K562 (cell line): ENCODE measurements at places on chromosomes 5 and 9. TPM values are rescaled to one million over a fixed set of nuclear protein-coding genes. Genes with fewer than 3 reads are reported as not detected.

GRCh38 chr5:79702606-79703380 is 13.2 kb downstream of the CMYA5 start:
- H3K36me3 ChIP-seq = no peaks in the 10 kb centered on the region
- H3K4me3 ChIP-seq = no peak overlapping the region
- no peaks in the 10 kb centered on the region for H3K4me1 ChIP-seq
- DNase-seq = peak; percentile 46

DNA sequence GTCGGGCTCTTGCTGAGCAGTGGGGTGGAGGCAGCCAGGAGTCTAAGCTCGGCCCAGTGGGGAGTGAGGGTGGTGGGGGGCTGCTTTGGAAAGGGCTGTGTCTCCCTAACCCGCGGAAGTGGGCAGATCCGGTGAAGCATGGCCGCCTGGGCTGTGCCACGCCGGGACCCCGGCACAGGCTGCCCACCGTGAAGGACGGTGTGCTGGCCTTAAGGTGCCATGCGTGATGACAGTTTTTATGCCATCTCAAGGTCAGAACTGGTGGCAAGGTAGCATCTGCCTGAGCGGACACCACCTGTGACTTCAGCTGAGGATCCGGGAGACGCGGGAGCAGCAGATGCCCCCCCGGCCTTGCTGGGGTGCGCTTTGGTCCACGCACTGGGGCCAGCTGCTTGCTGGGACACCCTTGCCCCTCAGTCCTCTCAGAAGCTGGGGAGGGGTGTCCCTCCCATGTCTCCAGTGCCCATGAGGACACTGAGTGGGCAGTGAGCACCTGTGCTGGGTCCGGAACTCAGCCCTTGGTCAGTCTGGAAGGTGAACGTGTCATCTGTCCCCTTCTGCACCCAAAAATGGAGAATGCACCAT is 53.9 kb downstream of the AHRR start:
- H3K36me3 ChIP-seq = no peaks in the 10 kb centered on the region
- no peak overlapping the region for H3K4me3 ChIP-seq
- no peaks in the 10 kb centered on the region for H3K4me1 ChIP-seq
- peaks cover 69% of the 10 kb centered on the region for H3K27me3 ChIP-seq
- H3K27ac ChIP-seq = no peak overlapping the region
- DNase-seq = no peak

DNA sequence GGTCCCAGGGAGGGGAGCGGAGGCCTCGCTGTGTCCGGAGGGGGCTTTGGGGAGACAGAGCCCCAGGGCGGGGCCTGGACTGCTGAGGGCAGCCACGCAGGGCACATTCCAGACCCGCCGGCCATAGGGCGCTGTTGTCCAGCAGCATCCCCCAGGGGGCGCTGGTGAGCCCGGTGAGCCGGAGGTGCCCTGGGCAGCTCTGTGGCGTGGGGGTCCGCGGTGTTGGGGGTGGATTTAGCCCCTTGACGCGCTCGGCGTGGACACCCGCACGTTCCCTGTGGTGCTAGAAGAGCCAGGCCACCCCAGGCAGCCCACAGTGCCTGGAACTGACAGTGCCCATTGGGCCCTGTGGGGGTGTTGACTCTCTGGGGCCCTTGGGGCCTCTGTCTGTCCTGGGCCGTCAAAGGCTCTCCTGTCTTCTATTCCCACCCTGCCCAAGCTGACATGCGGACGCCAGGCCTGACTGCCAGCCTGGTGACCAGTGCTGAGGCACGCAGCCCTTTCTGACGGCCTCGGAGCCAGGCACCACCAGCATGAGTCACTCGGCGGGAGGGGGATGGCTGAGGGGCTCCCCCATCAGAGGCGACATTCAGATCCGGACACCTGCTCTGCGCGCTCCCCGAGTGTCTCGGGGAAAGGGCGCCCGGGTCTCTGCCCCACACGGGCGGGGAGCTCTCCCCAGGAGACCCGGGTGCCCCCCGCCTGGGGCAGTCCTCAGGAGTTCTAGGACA is 23.9 kb downstream of the TPPP start:
- peaks cover 84% of the 10 kb centered on the region for H3K4me1 ChIP-seq
- H3K27ac ChIP-seq = no peak overlapping the region
- peak; percentile 74 for DNase-seq
- H3K4me3 ChIP-seq = no peak overlapping the region

DNA sequence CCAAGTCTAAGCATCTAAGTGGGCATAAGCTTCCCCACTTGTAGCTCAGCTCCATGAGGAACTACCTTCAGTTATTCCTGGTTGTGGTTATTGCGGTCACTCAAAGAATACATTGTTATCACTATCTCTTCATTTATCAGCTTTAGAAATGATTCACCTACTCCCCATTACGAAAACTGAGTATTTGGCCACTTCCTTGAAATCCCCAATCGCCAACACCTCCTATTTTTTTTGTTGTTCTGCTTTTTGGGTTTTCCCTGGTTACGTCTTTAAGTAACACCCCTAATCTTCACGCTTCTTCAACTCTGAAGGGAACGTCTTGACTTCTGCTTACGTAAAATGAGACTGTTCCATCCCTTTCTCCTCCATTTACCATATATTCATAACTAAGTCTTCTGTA is 20.7 kb downstream of the MAPK9 start:
- no peaks in the 10 kb centered on the region for H3K27me3 ChIP-seq
- no peak overlapping the region for H3K4me3 ChIP-seq
- no peak for DNase-seq
- H3K4me1 ChIP-seq = no peaks in the 10 kb centered on the region

DNA sequence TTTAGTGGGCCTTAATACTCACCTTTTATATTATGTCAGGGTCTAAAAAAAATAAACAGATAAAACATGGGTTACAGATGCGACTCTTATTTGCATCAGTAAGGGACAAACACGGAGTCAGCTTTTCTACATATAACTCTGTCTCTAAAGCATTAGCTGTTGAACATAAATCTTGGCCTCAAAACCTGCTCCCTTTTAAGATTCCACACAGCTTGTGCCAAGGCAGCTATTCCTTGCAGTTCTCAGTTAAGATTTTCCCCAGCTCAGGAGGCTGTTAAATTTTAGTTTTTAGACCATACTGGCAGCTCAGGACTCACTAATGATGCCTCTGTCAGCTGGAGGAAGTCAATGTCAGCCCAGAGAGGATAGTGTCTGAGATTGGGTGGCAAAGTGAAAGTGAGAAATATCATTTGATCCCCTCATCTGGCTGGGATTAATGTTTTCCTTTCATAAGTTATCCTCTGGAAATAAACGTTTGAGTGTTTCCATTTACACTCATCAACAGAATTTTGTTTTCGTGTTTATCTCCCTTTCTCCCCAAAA is 287.5 kb downstream of the ELAVL2 start:
- no peak overlapping the region for H3K27ac ChIP-seq
- no peak overlapping the region for H3K4me3 ChIP-seq
- H3K4me1 ChIP-seq = no peaks in the 10 kb centered on the region
- H3K27me3 ChIP-seq = no peaks in the 10 kb centered on the region
- no peak for DNase-seq

- H3K27ac ChIP-seq = peak overlapping the region; percentile 1; the same call in 1 of the 3 replicates
- H3K36me3 ChIP-seq = no peaks in the 10 kb centered on the region
- H3K4me1 ChIP-seq = no peaks in the 10 kb centered on the region; the same call in none of the 2 replicates
- DNase-seq = no peak
- no peaks in the 10 kb centered on the region for H3K27me3 ChIP-seq
- no peak overlapping the region for H3K4me3 ChIP-seq
Measured at GRCh38 chr5:74392711-74393351, 247.7 kb downstream of the ENC1 start.

GRCh38 chr9:3508078-3508431 is 17.7 kb downstream of the RFX3 start:
- H3K4me3 ChIP-seq = peak overlapping the region; percentile 21; the same call in 1 of the 2 replicates
- H3K4me1 ChIP-seq = peaks cover 11% of the 10 kb centered on the region
- no peak for DNase-seq
- no peaks in the 10 kb centered on the region; the same call in 2 of the 3 replicates for H3K36me3 ChIP-seq
- H3K27ac ChIP-seq = peak overlapping the region; percentile 90

- DNase-seq = no peak
- H3K27ac ChIP-seq = peak overlapping the region; percentile 95
- H3K27me3 ChIP-seq = no peaks in the 10 kb centered on the region
- H3K4me1 ChIP-seq = peaks cover 26% of the 10 kb centered on the region; the same call in 2 of the 3 replicates
- peak overlapping the region; percentile 88 for H3K4me3 ChIP-seq
- H3K36me3 ChIP-seq = peaks cover 42% of the 10 kb centered on the region
Measured at GRCh38 chr9:70259512-70259802, 679 bp downstream of the SMC5 start.

GRCh38 chr9:133380734-133381133 is 4.6 kb downstream of the STKLD1 start:
- H3K4me1 ChIP-seq = peaks cover 31% of the 10 kb centered on the region
- H3K27ac ChIP-seq = no peak overlapping the region
- H3K4me3 ChIP-seq = no peak overlapping the region
- H3K27me3 ChIP-seq = no peaks in the 10 kb centered on the region; the same call in 2 of the 3 replicates
- H3K36me3 ChIP-seq = no peaks in the 10 kb centered on the region
- DNase-seq = no peak

The ADAMTSL2 gene
- total RNA-seq = 0.04 TPM in 1 of 2 replicates, not detected in the other

The ANKRD31 gene
- total RNA-seq = 0.04 and 0.07 TPM in 2 replicates

DNA sequence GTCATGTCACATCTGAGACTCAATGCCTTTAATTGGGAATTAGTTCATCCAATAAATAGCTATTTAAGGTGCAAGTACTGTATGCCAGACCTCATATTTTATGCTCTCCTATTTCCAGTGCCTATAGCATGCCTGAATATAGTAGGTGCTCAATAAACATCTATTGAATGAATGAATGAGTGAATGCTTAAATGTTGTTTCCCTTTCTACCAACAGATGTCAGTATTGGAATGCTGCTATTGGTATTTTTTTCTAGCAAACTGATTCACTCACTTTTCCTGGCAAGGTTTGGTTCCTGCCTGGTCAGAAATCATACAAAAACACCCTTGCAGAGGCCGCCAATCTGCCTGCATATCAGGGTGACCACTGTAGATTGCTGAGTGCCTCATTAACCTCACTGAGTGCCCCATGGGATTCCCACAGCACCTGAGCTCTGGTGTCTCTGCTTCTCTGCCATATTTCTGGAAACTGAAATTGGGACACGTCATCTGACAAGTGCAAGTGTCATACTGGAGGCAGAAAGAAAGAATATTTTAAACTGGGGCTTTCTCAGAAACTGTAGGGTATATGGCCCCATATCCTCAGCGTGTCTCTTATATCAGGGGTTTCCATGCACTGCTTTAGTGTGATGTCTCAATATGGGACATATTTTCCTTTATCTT is 359.7 kb downstream of the TRIM32 start:
- H3K27ac ChIP-seq = no peak overlapping the region
- H3K4me1 ChIP-seq = no peaks in the 10 kb centered on the region
- DNase-seq = no peak
- no peaks in the 10 kb centered on the region for H3K36me3 ChIP-seq
- no peaks in the 10 kb centered on the region for H3K27me3 ChIP-seq

- no peak overlapping the region for H3K27ac ChIP-seq
- H3K4me1 ChIP-seq = no peaks in the 10 kb centered on the region
- H3K36me3 ChIP-seq = no peaks in the 10 kb centered on the region
- H3K27me3 ChIP-seq = no peaks in the 10 kb centered on the region
- no peak for DNase-seq
- H3K4me3 ChIP-seq = no peak overlapping the region
Measured at GRCh38 chr5:84724683-84725082, 340.0 kb upstream of the EDIL3 start.

The SH3GL2 gene
- not detected in 2 replicates for total RNA-seq

The IL17B gene
- total RNA-seq = 0.51 and 0.58 TPM in 2 replicates

GRCh38 chr5:176781054-176781375 is 29.3 kb upstream of the UNC5A start:
- H3K36me3 ChIP-seq = no peaks in the 10 kb centered on the region
- H3K4me1 ChIP-seq = no peaks in the 10 kb centered on the region

DNA sequence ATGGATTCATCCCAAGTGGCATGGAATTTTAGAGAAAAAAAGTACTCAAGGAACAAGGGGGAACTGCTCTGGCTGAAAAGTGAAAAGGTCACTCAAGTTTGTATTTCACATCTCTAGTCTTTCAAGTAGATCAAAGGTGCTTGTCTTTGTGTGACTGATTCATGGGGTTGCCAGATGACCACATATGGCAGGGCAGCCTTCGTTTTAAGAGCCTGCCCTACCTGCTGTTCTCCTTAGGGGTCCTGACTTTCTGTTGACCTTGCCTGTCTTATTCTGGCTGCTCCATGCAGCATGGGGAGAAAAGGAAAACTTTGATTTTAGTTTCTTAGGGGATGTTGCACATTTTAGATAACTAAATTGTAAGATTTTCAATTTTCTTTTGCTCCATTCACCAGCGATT is 877.7 kb downstream of the TLE1 start:
- no peak overlapping the region for H3K4me3 ChIP-seq
- H3K4me1 ChIP-seq = no peaks in the 10 kb centered on the region
- H3K27me3 ChIP-seq = no peaks in the 10 kb centered on the region
- no peaks in the 10 kb centered on the region for H3K36me3 ChIP-seq
- H3K27ac ChIP-seq = no peak overlapping the region
- DNase-seq = no peak

The PLCXD3 gene
- total RNA-seq = 0.02 TPM in 1 of 2 replicates, not detected in the other

DNA sequence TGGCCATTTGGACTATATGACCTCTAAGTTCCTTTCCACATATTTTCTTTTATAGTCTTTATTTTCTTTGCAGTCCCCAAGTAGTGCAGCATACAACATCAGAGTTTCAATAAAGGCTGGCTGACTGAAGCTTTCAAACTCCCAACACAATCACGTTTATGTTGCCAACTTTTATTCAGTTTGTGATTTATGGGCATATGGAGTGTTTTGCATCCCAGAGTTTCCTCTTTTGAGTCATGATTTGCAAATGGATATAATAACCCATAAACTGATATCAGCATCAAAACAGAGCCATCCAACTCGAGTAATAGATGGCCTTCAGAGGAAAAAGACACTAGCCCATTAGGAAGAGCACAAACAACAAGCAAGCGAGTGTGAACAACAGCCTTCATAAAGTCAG is 414.0 kb downstream of the ELAVL2 start:
- H3K36me3 ChIP-seq = no peaks in the 10 kb centered on the region
- no peak overlapping the region for H3K4me3 ChIP-seq
- no peaks in the 10 kb centered on the region for H3K27me3 ChIP-seq
- H3K4me1 ChIP-seq = no peaks in the 10 kb centered on the region
- no peak for DNase-seq

The CDKN2B-AS1 gene
- total RNA-seq = 0.09 TPM in 1 of 2 replicates, not detected in the other
